ENCODE measurements at places on chromosomes 3 and 15. TPM values are rescaled to one million over a fixed set of nuclear protein-coding genes. Genes with fewer than 3 reads are reported as not detected.

- DNase-seq: peak; percentile 78
These were observed 2.2 kb upstream of the BNIP2 start for GRCh38 chr15:59691194-59691805.

DNA sequence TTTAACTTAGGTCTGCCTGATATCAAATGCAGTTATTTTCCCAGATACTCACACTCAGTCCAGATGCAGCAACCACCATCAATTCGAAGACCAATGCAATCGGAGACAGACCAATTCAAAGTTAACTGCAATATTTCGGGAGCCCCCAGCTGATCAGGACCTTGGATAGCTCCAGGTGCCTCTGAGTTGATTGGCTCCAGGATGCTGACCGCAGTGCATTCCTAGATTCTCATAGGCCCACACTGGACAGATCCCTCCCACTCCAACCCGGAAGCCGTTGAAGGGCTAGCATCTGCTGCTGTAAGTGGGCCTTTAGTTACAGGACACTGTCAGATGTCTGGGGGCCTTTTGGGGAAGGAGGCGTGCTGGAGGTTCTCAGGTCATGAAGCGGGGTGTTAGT, 89.5 kb upstream of the ATP2B2 start:
- peak; percentile 46 for DNase-seq

- no peak for DNase-seq
These were observed 54.3 kb downstream of the ATP2C1 start for GRCh38 chr3:130948001-130948773.

DNA sequence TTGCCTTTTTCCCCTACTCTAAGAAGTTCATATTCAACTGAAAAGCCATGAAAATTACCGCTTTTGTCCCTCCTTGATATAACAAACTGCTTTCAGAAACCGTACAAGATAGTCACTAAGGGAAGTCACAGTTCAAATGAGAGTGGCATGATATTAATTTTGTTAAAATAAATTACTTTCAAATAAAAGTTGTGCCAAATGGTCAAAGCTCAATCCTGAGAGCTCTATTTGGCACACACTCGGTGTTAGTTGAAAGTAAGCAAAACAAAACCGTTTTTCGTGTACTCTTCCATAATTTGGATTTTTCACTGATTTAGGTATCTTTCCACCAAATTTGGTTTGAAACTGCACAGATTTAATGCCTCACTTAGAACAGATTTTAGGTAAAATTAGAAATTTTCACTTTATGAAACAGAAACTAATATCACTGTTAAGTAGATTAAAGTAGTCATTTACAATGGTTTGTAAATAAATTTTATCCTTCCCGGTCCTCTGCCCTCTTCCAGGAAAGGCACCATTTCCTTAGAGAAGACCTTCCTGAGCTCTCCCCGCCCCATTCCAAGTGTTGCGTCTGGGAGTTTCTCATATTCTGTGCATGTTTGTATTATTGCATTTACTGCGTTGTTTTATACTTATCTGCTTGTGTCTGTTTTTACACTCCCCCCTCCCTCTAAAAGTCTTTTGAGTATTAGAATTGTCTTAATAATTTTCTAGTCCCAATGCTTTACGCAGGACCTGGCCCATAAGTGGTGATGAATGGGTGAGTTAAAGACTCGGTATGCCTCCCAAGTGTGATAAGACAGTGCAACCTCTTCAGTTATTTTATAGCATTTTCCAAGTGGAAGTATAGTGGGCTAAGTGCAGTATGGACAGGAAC, 853 bp downstream of the TCAIM start:
- peak; percentile 16 for DNase-seq

Gene SAMD7
- not detected for total RNA-seq

All from fibroblast of the aortic adventitia (primary cell).